ENCODE measurements at places on chromosomes 5 and 9. TPM values are rescaled to one million over a fixed set of nuclear protein-coding genes. Genes with fewer than 3 reads are reported as not detected.

Gene COL5A1
- total RNA-seq: 2.9 TPM

Gene UNC13B
- total RNA-seq: 33.8 TPM

Gene ITGA2
- 12.6 TPM for total RNA-seq

Gene POLR3G
- total RNA-seq: 0.60 TPM

Gene LCN1
- total RNA-seq: not detected

Gene TAF11L10
- total RNA-seq: not detected

Gene NUTM2F
- not detected for total RNA-seq

Gene LHX6
- 0.69 TPM for total RNA-seq

Gene ACTBL2
- total RNA-seq: 0.12 TPM
